ENCODE measurements at places on chromosomes 1 and 21.

DNA sequence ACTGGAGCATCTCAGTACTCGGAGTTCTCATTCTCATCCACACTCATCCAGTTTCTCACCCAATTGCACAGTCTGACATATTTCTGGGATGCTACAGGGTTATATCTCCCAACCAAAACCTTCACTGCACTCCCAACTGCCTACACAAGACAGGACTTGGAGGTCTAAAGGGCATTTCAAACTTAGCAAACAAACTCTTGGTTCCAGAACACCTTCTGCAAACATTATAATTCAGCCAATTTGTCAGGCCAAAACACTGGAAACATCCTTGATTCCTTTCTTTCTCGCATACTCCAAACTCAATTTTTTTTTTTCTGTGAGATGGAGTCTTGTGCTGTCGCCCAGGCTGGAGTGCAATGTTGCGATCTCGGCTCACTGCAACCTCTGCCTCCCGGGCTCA lies 7.9 kb downstream of the SLAMF1 start:
- DNase-seq = no peak

GRCh38 chr1:8408151-8408839 lies 90.4 kb downstream of the SLC45A1 start:
- no peak for DNase-seq

DNA sequence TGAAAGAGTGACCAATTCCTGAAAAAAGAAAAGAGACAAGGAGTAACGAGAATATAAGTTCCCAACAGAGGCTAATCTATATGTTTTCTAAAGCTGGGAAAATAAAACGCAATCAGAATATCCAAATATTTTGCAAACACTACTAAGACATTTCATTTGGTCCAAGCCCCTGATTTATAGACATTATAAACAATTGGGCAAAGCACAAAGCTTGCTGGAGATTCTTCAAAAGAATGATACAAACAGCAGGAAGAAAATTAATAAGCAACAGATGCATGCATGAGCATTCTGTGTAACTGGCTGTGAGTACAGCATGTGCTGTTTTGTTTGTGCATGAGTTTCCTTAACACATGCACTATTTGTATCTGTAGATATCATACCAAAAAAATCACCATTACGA lies 552.9 kb downstream of the LTN1 start:
- no peak for DNase-seq

DNA sequence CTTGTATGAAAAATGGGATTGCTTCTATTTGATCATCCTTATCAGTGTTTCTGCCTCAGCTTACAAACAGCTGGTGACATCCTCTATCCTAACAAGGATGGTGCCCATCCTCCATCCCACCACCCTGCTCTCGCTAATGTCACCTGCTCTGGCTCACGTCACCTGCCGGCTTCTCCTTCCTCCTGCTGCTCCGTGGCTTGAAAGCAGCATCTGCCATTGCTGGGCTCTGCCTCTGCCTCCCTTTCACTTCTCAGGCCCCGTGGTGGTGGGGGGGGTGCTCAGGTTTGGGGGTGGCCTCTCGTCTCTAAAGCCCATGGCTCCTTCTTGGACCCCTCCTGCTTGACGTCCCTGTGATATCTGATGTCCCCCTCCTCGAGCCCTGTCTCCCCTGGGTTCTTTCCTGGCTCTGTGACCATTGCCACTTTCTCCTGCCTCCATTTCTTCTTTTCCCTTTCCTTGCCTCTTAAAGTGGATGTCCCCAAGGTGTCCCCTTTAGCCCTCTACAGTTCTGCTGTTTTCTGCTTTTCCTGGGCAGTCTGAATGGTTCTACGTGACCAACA lies 135.5 kb upstream of the ERRFI1 start:
- no peak for DNase-seq

- no peak for DNase-seq
Observed at GRCh38 chr1:109239409-109240068, 9.8 kb upstream of the CELSR2 start.

DNA sequence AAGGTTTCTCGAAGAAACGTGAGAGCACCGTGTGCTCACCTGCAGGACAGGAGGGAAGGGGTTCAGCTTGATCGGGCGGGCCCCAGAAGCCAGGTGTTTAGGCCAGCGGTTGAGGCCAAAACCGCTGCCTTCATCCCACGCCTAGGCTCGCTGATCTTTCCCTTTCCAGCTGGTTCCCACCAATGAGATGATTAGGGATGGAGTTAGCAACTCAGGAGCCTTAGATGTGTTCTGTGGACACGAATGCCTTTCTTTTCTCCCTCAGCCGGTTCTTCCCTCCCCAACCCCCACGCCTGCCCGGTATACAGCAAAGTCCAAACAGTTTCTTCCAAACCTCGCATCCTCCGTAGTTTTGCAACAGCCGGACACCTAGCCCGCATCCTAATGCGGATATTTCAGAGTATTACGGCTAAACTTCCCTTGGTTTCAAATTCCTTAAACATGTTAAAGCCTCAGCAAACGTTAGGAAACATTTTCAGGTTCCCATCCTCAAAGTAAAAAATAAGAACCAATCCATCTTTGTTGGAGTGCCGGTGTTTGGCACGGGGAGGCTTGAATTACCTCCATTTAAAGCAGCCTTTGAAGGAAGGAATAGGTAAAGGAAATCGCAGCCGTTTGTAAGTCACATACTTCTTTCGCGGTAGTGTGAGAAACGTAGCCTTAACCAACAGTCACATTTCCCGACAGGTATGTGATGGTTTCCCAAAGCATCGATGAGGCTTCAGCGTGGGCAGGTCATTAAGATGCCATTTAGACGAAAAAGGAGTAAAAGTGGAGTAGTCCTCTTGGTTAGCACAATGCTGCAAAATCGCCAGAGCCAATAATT lies 1.1 kb downstream of the LRRC8C start:
- DNase-seq = no peak

GRCh38 chr21:46454142-46454541 lies 4.5 kb upstream of the DIP2A start:
- no peak for DNase-seq

GRCh38 chr1:40014812-40015594 lies 25.5 kb upstream of the CAP1 start:
- DNase-seq = no peak

DNA sequence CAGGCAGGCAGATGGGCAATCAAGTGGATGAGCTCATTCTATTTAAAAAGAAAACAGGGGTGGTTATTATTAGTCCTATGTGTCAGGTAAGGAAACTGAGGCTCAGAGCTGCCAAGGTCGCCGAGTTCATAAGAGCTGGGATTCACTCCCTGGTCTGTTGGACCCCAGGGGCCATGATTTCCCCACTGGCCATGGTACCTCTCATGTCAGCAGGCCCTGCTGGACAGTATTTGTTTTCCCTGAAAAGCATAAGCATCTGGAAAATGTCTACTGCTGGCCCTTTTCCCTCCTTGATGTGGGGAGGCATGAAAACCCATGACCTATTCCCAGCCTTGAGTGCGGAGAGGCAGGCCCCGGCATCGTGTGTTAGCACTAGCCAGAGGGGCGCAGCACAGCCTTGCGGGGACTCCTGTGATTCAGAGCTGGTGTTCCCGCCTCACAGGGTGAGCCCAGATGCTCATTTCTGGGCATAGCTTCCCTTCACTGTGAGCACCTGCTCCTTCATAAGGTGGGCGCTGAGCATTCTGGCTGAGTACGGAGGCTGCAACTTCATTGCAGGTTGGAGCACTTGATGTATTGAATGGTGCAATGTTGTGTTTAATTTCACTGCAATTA lies 617.5 kb downstream of the PTPRU start:
- no peak for DNase-seq

GRCh38 chr1:213041443-213041842 lies 9.6 kb upstream of the RPS6KC1 start:
- no peak for DNase-seq
